ENCODE measurements at places on chromosomes 2 and 18. TPM values are rescaled to one million over a fixed set of nuclear protein-coding genes. Genes with fewer than 3 reads are reported as not detected.

DNA sequence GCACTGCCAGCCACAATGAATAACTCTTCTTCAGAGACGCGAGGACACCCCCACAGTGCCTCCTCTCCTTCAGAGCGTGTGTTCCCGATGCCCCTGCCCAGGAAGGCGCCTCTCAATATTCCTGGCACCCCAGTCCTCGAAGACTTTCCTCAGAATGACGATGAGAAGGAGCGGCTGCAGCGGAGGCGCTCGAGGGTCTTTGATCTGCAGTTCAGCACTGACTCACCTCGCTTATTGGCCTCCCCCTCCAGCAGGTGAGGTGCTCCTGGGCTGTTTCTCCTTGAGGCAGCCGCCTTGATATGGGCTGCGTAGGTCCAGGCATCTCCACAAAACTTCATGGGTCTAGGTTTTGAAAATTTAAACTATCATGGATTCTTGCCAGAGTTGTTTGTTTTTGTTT is 6.1 kb downstream of the NCAPH start:
- no peaks in the 10 kb centered on the region for H3K36me3 ChIP-seq
- H3K27ac ChIP-seq = no peak overlapping the region
- H3K4me3 ChIP-seq = no peak overlapping the region
- no peaks in the 10 kb centered on the region for H3K4me1 ChIP-seq
- DNase-seq = no peak

The GPATCH11 gene
- total RNA-seq = 6.0 TPM

- DNase-seq = no peak
- no peaks in the 10 kb centered on the region for H3K36me3 ChIP-seq
- no peaks in the 10 kb centered on the region for H3K4me1 ChIP-seq
- H3K27me3 ChIP-seq = no peaks in the 10 kb centered on the region
- H3K27ac ChIP-seq = no peak overlapping the region
Measured at GRCh38 chr2:206556357-206556949, 85.8 kb upstream of the FAM237A start.

DNA sequence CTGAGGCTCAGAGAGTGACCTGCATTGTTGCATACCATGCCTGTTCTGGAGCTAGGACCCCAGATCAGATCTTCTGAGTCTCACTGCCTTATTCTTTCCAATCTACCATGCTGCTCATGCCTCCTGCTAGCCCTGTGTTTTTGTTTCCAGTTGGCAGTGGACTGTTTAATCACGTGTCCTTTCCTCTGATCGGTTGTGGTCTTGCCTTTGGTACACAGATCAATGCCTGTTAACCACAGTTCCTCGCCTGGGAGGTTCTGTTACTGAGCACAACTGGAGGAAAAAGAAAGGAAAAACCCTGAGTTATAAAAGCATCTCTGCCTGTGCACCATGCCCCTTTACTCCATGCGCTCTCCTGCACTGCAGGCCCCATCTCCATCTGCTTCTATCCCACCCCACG is 329.1 kb downstream of the SETBP1 start:
- DNase-seq = no peak
- H3K36me3 ChIP-seq = no peaks in the 10 kb centered on the region
- H3K27me3 ChIP-seq = no peaks in the 10 kb centered on the region
- H3K4me3 ChIP-seq = no peak overlapping the region

DNA sequence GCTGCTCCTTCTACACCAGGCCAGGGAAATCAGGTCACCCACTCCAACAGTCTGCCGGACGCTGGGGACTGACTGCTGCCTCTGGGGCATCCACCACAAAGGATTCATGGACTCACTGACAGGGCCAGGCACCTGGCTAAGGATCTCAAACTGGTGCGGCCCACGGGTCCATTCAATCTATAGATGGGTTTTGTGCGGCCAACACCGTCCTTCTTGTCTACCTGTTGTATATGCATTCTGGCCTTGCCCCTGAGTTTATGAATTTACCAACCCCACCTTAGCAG is 10.9 kb upstream of the SLC20A1 start:
- peak; percentile 44 for DNase-seq
- no peak overlapping the region for H3K4me3 ChIP-seq
- H3K4me1 ChIP-seq = no peaks in the 10 kb centered on the region

The FRZB gene
- 1.8 TPM for total RNA-seq

The CREG2 gene
- not detected for total RNA-seq

DNA sequence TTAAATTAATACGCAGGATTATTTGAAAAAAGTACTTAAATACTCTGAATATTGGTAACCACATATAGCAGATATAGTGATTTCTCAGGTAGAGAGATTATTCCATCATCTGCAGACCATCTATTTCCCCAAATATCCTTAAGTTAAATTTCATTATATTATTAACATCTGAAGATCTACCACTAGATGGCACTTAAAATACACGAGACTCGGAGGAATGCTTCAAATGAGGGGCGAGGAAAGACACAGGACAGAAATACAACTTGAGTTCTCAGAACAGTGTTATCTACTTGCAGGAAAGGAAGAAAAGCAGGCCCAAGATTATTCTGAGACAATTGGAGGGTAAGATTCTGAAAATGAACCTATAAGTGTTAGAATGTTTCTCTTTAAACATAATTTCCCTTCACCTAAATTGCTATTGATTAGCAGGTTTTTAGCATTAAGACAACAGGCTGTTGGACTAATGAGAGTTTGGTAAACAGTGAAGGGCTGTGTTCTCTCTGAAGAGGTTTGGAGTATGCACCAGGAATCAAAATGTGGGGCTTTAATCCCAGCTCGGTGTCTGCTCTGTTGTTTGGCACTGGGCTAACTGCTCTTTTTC is 76.9 kb upstream of the GCFC2 start:
- H3K4me3 ChIP-seq = no peak overlapping the region
- H3K4me1 ChIP-seq = no peaks in the 10 kb centered on the region
- H3K36me3 ChIP-seq = no peaks in the 10 kb centered on the region

The PDE6D gene
- total RNA-seq = 17.5 TPM

DNA sequence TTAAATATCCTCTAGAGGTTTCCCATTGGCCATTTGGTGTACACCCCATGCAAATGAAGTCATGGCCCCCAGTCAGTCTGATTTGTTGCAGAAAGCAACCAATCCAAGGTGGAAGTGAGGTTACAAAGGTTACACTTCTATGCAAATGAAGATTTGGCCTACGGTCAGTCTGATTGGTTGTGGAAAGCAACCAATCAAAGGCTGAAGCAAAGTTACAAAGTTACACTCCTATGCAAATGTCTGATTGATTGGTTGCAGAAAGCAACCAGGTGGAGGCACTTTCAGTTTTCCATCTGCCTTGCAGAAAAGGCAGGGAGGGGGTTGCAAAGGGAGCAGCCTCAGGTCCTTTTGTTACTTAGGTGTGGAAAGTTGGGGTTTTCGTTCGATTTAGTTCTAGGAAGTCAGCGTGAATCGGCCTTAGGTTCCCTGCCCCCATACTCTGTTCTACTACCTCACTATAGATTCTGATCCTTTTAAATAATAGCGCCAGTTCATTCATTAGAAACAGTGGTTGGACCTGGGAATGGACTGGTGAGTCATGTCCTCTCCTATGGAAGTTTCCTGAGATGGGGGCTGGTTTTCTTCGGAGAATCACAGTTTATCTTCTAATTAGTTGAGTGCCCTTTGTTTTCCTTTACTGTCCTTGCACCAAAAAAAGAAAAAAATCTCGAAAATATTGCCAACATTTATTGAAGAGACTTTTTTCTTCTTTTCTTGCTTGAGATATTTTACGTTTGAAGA is 279.5 kb downstream of the AGAP1 start:
- DNase-seq = no peak
- no peak overlapping the region for H3K27ac ChIP-seq
- no peak overlapping the region for H3K4me3 ChIP-seq
- no peaks in the 10 kb centered on the region for H3K36me3 ChIP-seq
- no peaks in the 10 kb centered on the region for H3K27me3 ChIP-seq
- H3K4me1 ChIP-seq = no peaks in the 10 kb centered on the region

- no peak overlapping the region for H3K27ac ChIP-seq
- H3K4me3 ChIP-seq = no peak overlapping the region
- no peaks in the 10 kb centered on the region for H3K27me3 ChIP-seq
- H3K36me3 ChIP-seq = peaks cover 100% of the 10 kb centered on the region
- no peak for DNase-seq
- peaks cover 64% of the 10 kb centered on the region for H3K4me1 ChIP-seq
Measured at GRCh38 chr2:28408764-28409599, 16.3 kb downstream of the FOSL2 start.

GRCh38 chr2:239520811-239521517 is 120.1 kb upstream of the HDAC4 start:
- H3K4me1 ChIP-seq = peaks cover 12% of the 10 kb centered on the region
- no peak overlapping the region for H3K4me3 ChIP-seq
- no peaks in the 10 kb centered on the region for H3K36me3 ChIP-seq
- DNase-seq = no peak
- no peak overlapping the region for H3K27ac ChIP-seq

DNA sequence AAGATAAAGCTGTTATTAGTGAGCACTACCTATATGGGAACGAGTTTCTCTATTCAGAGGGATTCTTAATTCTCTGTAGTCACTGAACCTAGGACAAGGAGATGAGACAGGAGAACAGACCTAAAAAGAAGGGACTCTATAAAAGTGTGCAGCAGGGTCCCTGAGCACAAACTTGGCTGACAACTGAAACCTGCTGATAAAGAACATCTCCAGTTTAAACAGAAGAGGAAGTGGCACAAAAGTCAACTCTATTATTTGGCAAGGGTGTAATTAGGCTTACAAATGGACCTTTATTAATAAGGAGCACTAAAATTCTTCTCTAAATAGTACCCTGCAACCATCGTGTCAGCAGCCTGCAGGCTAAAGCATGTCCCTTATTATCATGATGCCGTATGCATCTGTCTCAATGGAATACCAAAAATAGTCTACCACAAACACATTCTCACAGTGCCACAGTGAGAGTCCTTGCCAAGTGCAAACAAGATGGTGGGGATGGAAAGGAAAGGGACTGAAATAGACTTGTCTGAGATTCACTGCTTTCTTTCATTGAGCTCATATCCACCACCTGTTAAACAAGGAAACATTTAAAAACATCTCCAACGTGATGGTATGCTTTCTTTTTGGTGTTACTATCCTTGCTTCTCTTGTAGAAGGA is 260.2 kb downstream of the INSIG2 start:
- no peaks in the 10 kb centered on the region for H3K27me3 ChIP-seq
- H3K4me1 ChIP-seq = no peaks in the 10 kb centered on the region
- no peak overlapping the region for H3K4me3 ChIP-seq
- H3K36me3 ChIP-seq = no peaks in the 10 kb centered on the region

The OSR1 gene
- 12.5 TPM for total RNA-seq

The DSEL gene
- 6.8 TPM for total RNA-seq

DNA sequence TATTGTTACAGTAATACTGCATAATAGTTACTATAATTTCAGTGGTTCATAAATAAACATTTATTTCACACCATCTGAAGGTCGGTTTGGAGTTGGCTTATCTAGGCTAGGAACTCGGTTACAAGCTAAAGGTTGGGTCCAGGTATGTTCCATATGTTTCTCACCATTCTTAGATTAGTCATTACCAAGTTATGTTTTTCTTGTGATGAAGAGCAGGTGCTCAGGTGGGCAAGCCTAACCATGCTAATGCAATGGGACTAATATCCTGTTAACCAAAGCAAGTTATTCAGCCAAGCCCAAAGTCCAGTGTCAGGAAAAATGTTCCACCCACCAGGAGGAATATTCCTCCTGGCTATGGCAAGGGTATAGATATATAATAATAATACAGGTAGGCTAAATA is 93.2 kb downstream of the CPO start:
- no peaks in the 10 kb centered on the region for H3K27me3 ChIP-seq
- no peaks in the 10 kb centered on the region for H3K4me1 ChIP-seq
- no peak for DNase-seq
- no peak overlapping the region for H3K4me3 ChIP-seq
